ENCODE measurements at places on chromosomes 7 and 10. TPM values are rescaled to one million over a fixed set of nuclear protein-coding genes. Genes with fewer than 3 reads are reported as not detected.

The ADARB2 gene
- 0.22 TPM for total RNA-seq

The LDB3 gene
- total RNA-seq = 1,459 TPM

The PALD1 gene
- total RNA-seq = 5.2 TPM

DNA sequence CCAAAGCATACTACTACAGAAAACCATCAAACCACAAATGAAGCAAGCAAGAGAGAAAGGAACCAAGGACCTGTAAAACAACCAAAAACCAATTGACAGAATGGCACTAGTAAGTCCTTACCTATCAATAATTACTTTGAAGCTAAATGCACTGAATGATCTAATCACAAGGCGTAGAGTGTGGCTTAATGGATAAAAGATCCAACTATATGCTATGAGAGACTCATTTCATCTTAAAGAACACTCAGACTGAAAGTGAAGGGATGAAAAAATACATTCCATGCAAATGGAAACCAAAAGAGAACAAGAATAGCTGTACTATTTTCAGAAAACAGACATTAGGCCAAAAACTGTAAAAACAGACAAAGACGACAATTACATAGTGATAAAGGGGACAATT, 70.7 kb downstream of the CRPPA start:
- no peak for DNase-seq

GRCh38 chr10:112532189-112532588, 85.2 kb downstream of the VTI1A start:
- no peak for DNase-seq

DNA sequence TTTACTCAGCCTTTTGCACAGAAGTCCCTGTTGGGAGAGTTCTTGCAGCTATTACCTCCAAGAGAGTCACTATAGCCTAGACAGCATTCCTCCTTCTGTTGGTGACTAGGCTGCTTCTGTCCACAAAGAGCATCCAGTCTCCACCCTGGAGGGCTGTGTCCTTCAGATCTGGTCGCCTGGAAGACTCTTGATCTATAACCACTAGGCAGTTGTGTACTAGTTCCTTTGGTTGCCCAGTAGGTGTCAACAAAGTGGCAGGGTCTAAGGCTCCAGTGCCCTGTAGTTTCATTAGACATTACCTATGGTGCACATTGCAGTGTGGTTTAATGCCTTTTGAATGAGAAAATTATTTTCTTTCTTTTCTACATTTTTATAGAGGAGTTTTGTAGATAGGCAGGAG, 11.3 kb upstream of the AKR1C2 start:
- DNase-seq = no peak
